ENCODE measurements at places on chromosomes 2 and 18. TPM values are rescaled to one million over a fixed set of nuclear protein-coding genes. Genes with fewer than 3 reads are reported as not detected.
A peak's percentile ranks its signal among the peaks of the same experiment; 100 is the strongest.

DNA sequence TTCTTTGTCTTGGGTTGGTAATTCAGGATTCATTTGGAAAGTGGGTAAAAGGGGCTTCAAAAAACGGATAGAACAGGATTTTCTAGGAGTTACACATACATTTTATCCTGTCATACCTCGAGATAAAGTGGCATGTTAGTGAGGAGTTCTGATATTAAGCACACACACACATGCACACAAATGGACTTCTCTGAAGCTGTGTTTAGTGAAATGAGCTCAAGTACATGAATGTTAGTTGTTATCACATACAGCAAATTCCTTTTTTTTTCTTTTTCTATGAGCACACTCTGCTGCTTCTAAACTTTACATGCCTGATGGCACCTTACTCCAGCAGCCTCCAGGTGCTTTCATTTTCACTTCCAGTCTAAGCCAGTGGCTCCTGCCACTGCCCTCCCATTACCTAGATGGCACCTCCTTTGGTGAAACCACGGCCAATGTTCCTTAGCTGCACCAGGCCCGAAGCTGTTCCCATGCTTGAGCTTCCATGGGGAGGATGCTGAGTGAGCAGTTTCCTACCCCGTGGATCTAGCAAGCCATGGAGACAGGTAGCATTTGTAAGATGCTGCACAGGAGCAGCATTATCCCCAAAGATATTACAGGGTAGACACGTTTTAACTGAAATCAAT, 49.7 kb downstream of the STAT1 start:
- no peaks in the 10 kb centered on the region for H3K36me3 ChIP-seq
- H3K27ac ChIP-seq: no peak overlapping the region
- DNase-seq: no peak

DNA sequence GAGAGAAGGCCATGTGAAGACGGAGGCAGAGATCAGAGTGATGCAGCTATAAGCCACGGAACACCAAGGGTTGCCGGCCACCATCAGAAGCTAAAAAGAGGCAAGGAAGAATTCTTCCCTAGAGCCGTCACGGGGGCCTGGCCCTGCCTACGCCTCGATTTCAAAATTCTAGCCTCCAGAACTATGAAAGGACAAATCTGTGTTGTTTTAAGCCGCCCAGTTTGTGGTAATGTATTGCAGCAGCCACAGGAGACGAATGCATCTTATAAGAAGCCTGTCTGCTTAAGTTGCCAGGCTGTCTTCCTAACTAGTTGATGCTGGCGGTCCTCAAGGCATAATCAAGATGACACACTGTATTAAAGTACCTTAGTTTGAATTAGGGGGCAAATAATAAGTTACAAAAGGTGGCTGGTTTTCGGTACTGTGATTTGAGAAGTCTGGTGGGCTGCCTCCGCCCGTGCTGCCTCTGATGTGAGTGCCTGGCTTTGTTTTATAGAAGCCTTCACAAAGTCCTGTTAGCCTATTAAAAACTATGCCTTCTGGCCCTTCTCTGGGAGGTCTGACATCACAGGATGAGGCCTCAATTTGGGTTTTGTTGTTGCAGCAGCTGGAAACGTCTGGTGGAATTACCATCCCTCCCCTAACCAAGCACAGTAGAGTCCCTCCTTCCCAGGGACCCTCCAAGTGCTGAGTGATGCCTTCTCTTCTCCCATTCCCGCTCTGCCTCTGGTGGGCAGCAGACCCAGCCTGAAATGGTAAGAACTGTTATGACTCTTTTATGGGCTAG, 53.6 kb downstream of the SRD5A2 start:
- DNase-seq: no peak
- no peaks in the 10 kb centered on the region for H3K4me1 ChIP-seq
- H3K27me3 ChIP-seq: no peaks in the 10 kb centered on the region
- H3K36me3 ChIP-seq: no peaks in the 10 kb centered on the region
- H3K27ac ChIP-seq: no peak overlapping the region

DNA sequence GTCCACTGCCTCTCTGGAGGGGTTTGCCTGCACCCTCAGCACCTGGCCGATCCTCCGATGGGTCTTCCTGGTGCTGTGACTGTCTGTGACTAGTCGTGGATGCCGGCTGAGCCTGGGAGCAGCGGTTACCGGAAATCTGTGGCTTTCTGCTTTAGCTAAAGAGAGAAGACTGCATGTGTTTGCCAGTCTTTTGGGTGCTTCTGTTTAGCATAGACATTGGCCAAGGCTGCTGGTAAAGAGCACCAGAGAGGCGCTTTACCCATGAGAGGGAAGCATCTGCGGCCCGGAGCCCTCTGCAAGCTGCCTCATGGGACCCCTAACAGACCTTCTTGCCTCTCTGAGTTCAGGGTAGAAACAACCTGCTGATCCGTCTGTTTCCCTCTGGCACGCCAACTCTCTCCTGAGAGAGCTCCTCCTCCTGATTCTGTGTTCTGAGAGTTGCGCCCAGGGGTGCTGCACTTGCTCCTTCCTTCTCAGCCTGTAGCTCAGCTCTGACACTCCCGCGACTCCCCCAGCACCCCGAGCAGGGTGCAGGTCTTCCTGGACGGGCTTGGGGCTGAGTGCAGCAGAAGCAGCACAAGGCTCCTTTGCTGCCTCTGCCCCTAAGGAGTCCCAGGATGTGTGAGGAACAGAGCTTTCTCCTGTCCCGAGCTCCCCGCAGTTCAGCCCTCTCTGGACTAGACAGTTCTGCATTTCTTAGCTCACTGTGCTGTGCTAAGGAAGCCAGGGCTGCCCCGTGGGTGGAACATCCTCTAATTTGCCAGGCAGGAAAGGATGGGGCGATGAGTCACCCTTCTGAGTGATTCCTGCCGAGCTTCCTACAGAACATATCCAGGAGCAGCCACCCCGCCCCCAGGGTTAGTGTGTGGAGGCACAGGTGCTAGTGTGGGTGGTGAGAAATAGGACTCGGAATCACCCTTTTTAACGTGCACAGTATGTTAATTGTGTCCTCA, 203.2 kb downstream of the SH3RF3 start:
- no peaks in the 10 kb centered on the region for H3K36me3 ChIP-seq
- H3K27me3 ChIP-seq: no peaks in the 10 kb centered on the region
- no peak overlapping the region for H3K4me3 ChIP-seq
- H3K4me1 ChIP-seq: no peaks in the 10 kb centered on the region
- peak; percentile 45 for DNase-seq
- peak overlapping the region; percentile 18 for H3K27ac ChIP-seq

DNA sequence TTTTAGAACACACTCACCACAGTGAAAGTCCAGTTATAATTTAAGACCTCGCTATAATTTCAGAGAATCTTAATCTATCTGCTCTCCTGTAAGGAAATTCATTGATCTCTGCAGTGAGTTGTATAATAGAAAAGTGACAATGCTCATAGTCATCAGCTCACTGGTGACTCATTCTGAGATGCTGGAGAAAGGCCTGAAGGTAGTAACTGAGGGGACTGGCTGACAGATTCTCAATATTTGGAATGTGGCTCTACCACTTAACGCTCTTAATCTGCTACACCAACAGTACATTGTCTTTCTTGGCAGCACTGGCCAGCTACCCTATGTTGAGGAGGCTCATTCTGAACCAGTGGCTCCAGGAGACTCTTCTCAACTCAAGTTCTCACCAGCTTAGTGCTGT, 246.1 kb downstream of the RPRM start:
- no peak overlapping the region for H3K4me3 ChIP-seq
- H3K4me1 ChIP-seq: no peaks in the 10 kb centered on the region
- DNase-seq: no peak
- H3K36me3 ChIP-seq: no peaks in the 10 kb centered on the region
- H3K27me3 ChIP-seq: no peaks in the 10 kb centered on the region

DNA sequence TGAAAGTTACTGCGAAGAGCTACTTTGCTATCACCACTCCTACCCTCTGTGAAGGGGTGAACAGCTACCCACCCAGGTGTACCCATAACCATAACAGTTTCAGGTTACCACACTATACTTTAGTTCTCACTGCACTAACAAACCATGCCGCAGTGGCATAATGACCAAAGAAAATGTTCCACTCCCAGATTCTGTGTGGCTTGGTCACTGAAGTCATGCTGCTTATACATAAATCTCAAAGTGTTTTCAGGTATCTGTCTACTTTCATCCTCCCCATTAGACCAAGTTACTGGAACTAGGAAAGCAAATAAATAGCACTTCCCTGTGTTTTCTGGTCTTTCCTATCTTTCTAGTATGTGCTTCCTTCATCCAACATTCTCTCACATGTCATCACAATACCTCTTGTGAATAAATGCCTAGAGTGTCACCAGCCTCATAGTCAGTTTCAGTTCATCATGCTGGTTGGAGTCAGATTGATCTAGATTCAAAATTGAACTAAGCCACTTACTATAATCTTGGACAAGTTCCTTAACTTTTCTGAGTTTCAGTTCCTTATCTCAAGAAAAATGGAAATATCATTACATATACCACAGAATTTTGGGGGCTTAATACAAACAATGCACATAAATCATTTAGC, 293.6 kb downstream of the FSIP2 start:
- no peak for DNase-seq

- no peak for DNase-seq
- no peaks in the 10 kb centered on the region for H3K36me3 ChIP-seq
- no peak overlapping the region for H3K27ac ChIP-seq
- no peaks in the 10 kb centered on the region for H3K27me3 ChIP-seq
Observed at GRCh38 chr2:67561457-67561965, 164.4 kb downstream of the ETAA1 start.

DNA sequence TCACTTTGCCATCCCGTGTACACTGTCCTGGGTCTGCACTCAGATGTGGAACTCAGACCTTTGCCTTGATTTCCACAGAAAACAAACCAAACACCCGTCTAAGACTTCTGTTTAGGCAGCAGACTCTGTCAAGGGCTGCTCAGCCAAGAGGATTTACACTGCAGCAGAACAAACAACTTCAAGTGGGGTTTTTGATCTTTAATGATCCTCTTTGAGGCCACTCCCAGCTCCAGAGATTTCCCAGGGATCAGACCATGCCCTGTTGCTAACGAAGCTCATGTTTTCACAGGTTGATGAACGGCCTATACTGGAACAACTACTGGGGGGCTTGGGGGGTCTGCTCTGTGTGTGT, 52.5 kb upstream of the LGALSL start:
- peaks cover 27% of the 10 kb centered on the region for H3K4me1 ChIP-seq
- peak; percentile 68 for DNase-seq
- no peaks in the 10 kb centered on the region for H3K27me3 ChIP-seq
- no peaks in the 10 kb centered on the region for H3K36me3 ChIP-seq

DNA sequence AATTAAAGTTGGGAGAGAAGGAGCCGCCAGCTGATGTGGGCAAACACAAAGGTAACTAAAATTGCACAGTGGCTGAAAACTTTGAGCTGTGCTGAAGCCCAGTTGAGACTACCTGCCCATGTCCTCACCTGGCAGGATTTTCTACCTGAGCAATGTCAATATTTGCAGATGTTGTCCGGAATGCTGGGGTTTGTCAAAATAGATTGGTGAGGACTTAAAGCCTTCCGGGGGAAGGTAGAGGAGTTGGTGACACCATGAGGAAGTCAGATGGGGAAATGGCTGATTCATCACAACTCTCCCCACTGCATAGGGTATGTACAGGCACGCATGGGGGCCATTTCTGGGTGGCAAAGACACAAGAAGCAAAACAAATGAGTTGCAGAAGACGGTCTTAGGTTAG, 114.9 kb downstream of the ALK start:
- H3K27me3 ChIP-seq: no peaks in the 10 kb centered on the region
- no peak for DNase-seq
- no peak overlapping the region for H3K27ac ChIP-seq
- no peaks in the 10 kb centered on the region for H3K4me1 ChIP-seq

DNA sequence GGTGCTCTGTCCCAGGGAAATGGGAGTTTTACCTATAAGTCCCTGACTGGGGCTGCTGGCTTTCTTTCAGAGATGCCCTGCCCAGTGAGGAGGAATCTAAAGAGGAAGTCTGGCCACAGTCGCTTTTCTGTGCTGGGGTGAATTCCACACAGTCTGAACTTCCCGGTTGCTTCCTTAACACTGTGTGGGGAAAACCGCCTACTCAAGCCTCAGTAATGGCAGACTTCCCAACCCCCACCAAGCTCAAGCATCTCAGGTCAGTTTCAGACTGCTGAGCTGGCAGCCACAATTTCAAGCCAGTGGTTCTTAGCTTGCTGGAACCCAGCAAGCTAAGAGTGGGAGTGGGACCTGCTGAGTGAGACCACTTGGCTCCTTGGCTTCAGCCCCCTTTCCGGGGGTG, 54.9 kb downstream of the NUP35 start:
- H3K4me3 ChIP-seq: no peak overlapping the region
- no peak for DNase-seq
- H3K27me3 ChIP-seq: no peaks in the 10 kb centered on the region
- H3K36me3 ChIP-seq: no peaks in the 10 kb centered on the region
- no peaks in the 10 kb centered on the region for H3K4me1 ChIP-seq

GRCh38 chr18:61368001-61368400, 34.8 kb downstream of the CDH20 start:
- H3K36me3 ChIP-seq: no peaks in the 10 kb centered on the region
- no peaks in the 10 kb centered on the region for H3K4me1 ChIP-seq
- H3K27me3 ChIP-seq: no peaks in the 10 kb centered on the region
- H3K27ac ChIP-seq: no peak overlapping the region
- no peak for DNase-seq

DNA sequence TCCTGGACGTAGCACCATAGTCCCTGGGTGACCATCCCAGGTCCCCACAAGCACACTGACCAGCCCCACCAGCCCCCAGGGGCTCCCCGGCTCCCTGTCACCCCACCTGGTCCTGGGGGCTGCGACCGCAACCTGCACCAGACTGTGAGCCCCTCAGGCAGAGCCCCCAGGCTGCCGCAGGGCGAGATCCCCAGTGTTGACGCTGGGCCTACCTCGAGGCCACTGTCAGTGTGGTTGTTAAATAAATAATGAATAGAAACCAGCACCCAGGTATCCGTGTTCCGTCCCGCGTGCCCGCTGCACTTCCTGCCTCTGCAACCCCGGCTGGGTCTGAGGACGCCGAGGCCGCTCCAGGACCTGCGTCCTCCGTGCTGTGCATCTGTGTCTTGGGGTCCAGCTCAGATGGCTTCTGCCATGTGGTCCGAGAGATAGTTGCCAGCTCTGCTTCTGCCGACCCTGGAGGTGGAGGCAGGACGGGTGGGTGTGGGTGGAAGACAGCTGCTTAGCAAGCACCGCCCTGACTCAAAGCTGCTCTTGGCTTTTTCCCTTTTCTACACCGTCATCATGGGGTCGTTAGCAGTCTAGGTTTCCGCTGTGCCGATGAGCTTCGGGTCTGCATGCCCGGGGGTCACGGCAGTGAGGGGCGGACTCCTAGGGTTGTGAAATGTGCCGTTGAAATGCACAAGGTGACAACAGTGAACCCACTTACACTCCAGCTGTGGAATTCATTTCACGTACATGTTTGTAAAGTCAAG, 74.2 kb downstream of the NFATC1 start:
- no peak for DNase-seq
- H3K27me3 ChIP-seq: no peaks in the 10 kb centered on the region
- H3K4me3 ChIP-seq: no peak overlapping the region
- H3K4me1 ChIP-seq: no peaks in the 10 kb centered on the region

- no peaks in the 10 kb centered on the region for H3K36me3 ChIP-seq
- no peak for DNase-seq
- H3K4me3 ChIP-seq: no peak overlapping the region
- H3K27me3 ChIP-seq: no peaks in the 10 kb centered on the region
Observed at GRCh38 chr18:69708844-69709243, 238.8 kb downstream of the CD226 start.

The OSR1 gene
- 2.4 TPM for total RNA-seq

The CDK15 gene
- total RNA-seq: 0.47 TPM

The PDE11A gene
- total RNA-seq: 2.6 TPM

The GRHL1 gene
- total RNA-seq: 1.6 TPM

Measured in colonic mucosa (tissue), 4 donors.